Mesenteric fat pad (tissue), 1 donor: ENCODE measurements at places on chromosomes 12 and 14. TPM values are rescaled to one million over a fixed set of nuclear protein-coding genes. Genes with fewer than 3 reads are reported as not detected.
A peak's percentile ranks its signal among the peaks of the same experiment; 100 is the strongest.

DNA sequence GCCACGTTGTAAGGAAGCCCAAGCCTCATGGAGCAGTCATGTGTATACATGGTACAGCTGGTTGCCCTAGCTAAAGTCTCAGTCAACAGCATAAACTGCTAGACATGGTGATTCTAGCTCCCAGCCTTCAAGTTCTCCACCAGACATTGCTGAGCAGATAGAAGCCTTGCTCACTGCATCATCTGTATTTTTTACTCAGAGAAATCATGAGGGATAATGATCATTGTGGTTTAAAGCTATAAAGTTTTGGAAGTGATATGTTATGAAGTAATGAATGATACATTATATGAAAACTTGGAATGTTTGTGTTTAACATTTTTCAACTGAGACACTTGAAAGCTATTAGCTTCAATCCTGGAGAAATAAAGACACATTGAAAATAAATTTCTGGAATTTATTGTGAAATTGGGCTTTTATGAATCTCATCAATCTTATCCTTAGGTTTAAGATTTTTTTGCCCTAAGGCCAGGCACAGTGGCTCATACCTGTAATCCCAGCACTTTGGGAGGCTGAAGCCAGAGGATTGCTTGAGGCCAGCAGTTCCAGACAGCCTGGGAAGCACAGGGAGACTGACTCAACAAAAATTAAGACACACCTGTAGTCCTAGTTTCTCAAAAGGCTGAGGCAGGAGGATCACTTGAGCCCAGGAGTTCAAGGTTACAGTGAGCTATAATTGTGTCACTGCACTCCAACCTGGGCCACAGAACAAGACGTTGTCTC, 5.6 kb upstream of the NFATC4 start:
- DNase-seq, result no peak

DNA sequence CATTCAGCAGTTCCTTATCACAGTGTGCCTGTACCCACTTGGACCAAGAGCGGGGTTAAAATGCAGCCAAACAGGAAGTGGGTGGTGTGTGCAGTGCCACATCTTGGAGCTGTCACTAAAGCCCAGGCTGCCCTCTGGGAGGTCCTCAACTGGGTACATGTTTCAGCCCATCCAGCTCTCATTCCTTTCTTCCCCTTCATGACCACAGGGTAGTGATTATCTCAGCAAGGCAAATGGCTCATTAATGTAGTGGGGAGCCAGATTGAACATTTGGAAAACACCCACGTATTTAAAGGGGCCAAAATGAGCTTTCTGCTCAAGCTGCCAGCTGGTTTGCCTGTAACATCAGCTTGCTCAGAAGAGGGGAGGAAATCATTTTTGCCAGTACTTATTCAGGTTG, 210.8 kb upstream of the BTG1 start:
- DNase-seq, result no peak

DNA sequence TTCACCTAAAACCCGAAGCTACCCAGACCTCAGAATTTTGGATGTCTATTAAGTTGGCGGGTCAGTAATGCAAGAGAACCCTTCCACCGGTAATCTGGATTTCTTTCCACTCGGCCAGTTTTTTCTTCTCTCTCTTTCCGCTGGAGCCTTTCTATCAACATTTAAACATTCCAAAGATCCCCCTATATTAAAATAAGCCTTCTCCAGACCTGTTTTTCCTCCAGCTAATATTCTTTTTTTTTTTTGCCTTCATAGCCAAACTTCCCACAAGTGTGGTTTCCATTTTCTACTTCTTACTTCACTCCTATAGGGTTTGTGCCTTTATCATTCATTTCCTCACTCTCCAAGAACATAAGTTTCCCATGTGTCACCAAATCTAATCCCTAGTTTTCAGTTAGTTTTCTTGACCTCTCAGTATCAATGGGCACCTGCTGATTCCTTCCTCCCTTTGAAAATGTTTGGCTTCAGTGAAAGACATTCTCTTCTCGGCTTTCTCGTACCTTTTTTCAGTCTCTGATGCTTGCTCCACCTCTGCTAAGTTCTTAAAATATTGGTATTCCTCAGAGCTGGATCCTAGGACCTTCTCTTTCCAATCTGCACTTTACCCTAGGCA, 583 bp upstream of the SDR39U1 start:
- no peak for DNase-seq

DNA sequence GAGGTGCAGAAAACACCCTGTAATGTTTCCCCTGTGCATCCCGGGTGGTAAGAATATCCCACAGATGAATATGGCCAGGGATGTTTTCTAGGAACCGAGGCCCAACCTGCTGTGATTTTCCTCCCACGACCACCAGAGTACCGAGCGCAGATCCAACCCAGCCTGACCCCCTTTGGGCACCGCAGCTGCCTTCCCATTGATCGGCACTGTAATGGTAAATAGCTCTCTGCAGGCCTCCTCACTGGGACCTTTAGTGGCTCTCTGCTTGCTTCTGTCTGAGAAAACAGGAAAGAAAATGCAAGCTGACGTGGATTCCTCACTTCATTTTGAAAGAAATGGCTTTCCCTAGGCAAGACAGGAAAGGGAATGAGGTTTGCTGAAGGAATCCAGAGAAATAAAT, 2.4 kb upstream of the RAB15 start:
- DNase-seq, result no peak

GRCh38 chr14:95526483-95527386, 8.1 kb upstream of the GLRX5 start:
- DNase-seq, result no peak

DNA sequence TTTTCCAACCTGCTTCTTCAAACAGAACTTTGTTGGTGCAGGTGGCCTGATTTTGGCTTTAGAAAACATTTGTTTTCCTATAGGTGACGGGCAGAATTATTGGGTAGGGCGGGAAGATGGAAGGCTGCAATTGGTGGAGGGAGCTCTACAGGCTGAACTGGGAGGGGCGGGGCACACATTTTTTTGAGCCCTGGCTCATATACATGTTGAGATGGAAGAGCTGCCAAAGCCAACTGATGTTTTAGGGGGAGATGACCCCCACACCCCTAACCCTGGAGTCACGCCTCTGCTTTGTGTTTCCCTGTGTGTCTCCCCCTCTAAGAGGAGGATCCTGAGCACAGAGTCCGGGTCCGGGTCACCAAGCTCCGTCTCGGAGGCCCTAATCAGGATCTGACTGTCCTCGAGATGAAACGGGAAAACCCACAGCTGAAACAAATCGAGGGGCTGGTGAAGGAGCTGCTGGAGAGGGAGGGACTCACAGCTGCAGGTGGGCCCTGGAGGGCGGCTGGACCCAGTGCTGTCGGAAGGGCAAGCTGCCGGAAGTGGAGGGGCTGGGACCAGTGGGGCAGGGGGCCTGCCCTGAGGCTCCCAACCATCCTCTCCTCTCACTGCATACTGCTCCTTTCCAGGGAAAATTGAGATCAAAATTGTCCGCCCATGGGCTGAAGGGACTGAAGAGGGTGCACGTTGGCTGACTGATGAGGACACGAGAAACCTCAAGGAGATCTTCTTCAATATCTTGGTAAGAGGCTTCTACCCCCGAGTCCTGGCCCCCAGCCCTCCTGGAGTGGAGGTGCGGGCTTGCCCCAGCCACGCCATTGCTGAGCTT, 18.6 kb downstream of the AGAP2 start:
- DNase-seq, result peak; percentile 51

DNA sequence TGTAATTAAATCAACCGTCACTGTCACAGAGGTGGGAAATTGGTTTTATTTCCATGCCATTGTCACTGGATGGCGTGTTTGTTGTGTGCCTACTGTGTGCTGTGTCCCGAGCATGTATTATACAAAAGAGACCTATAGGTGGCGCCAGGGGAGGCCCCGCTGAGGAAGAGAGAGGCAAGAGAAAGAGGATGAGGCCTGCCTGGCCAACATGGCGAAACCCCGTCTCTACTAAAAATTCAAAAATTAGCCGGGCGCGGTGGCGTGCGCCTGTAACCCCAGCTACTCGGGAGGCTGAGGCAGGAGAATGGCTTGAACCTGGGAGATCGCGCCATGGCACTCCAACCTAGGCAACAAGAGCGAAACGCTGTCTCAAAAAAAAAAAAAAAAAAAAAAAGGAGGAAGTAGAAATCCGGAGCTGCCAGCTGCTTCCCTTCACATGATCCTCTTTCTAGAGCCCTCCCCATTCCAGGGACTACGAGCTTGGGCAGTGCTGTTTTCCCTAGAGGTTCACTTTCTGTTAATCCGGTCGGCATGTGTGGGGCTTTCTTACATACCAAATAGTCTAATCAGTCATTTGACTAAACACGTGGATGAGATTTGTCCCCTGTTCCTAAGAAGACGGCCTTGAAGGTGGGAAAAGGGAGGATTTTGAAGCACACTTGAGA, 6.4 kb upstream of the CCDC175 start:
- DNase-seq, result no peak

DNA sequence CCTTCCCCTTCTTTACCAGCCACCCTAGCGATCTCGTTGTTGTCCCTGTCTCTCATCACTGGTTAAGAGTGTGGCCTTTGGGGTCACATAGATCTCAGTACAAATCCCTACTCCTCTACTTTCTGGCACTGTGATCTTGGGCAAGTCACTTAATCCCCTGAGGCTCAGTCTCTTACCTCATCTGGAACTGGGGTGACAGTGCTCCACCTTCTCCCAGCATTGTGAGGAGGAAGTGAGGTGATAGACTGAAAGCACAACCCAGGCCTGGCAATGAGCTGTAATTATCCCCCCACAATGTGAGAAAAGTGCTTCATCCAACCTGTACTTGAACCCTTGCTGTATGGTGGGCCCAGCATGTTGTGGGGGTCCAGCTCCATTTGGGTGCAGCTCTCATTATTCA, 48.0 kb downstream of the IRAK3 start:
- no peak for DNase-seq

TBX5 gene
- total RNA-seq, result not detected

- no peak for DNase-seq
Measured at GRCh38 chr12:76790564-76791552, 26.9 kb downstream of the ZDHHC17 start.

FGD6 gene
- total RNA-seq, result 5.4 TPM

GRCh38 chr14:95495076-95495475, 21.4 kb downstream of the SYNE3 start:
- no peak for DNase-seq

DNA sequence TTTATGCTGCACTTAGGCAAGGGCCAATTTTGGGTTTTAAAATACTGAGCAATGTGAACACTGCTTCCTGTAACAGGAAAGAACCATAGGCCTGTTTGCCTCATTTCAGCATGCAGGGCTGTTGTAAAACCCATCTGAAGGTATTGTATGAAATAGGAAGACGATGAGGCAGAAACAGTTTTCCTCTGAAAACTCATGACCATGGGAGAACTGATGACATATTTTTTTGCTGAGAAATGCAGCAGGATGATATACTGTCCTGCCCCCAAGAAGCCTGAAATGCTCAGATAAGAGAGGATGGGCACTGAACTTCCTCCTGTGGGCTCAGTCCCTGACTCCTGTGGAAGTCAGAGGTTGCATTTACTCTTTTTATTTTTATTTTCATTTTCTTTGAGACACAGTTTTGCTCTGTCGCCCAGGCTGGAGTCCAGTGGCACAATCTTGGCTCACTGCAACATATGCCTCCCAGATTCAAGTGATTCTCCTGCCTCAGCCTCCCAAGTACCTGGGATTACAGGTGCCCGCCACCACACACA, 17.4 kb downstream of the PYGL start:
- no peak for DNase-seq

GRCh38 chr12:94239332-94239993, 91.1 kb downstream of the PLXNC1 start:
- no peak for DNase-seq

GRCh38 chr12:2084553-2085296, 31.9 kb downstream of the CACNA1C start:
- DNase-seq, result no peak

DNA sequence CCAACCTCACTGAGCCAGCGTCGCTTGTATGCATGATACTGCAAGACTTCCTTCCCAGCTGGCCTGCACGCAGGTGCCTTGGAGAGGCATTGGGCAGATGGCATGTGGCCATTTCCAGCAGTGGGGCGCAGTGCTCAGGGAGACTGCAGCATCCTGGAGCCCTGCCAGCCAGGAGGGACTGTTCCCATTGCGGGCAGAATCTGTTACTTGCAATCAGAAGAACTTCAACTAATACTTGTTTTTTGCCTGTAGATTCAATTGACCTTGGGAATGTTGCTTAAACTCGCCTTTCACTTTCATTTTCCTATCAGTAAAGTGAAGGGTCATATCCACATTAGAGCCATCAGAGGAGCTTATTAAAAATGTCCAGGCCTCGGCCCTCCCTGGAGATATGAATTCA, 29.8 kb downstream of the ANKRD9 start:
- no peak for DNase-seq

GRCh38 chr14:93245764-93246420, 38.8 kb downstream of the UBR7 start:
- DNase-seq, result no peak

DNA sequence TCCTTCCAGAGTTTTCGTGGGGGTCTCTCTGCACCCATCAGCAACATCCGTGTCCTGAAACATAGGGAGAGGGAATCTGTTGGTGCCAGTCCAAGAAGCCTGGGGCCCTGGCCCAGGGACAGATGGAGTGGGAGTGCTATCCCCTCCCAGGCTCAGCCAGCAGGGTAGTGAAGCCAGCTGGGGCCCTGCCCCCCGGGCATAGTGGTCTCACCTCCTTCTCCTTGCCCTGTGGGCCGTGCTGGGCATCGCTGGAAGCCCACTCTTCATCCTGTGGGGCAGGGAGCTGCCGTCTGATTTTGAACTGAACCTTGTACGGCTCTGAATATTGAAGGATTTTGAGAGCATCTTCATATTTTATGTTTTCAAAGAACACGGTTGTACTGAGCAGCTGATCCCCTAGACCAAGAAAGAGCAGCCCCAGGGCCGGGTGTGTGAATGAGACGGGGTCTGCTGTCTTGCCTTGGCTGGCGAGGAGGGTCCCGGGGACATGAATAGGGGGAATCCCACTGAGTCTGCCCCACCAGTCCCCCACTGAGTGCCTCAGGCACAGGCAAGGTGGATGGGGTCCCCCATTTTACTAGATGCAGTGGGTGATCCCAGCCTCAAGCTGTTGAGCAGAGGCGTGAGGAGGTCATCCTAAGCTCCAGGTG, 23.3 kb downstream of the AHNAK2 start:
- no peak for DNase-seq

DNA sequence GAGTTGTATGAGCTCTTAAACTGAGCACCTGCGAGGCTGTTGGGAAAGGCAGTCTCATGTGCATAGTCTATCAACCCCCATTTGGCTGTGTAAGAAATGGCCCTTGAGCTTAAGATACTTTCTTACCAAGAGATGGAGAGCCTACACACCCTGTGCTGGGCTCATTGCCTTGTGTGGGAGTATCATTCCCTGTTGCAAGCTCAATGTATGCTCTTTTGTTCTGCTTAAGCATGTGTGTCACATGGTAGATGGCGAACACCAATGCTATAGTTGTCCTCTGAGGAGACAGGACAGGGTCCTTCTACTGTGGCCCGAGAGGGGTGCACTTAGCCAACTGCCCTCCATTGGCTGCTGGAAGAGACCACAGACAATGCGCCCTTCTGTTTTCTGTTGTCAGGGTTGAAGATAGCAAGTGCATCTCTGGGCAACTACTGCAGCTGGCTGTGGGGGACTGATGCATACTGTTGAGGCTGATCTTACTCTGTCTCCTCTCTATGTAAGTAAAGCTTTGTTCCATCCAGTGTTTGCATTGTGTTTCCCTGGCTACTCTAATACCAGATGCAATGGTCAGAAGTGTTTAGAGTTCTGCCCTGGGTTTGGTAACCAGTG, 79.5 kb downstream of the PTPRB start:
- no peak for DNase-seq
